Activated T-cell treated with anti-CD3 and anti-CD28 coated beads, Interleukin-2, amount 50 U/mL, for 72 hours (primary cell): ENCODE measurements at places on chromosomes 4 and X.

GRCh38 chr4:52052475-52052780 is 1.3 kb downstream of the SPATA18 start:
- DNase-seq: no peak

DNA sequence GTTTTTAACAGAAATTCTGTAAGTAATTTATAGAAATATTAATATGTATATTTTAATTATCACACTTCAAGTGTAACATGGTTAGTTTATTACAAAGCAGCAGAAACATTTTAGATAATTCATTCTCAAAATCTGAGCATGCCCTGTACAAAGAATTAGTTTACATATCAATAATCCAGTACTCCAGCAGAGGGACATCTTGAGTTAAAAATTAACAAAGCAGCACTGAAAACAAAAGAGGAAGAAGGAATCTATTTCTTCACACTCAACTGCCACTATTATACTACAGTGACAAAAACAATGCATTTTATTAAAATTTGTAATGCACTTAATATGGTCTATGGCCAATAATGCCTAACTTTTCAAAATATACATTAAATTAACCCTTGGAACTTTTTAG is 179.1 kb upstream of the KLHL4 start:
- no peak for DNase-seq

- no peak for DNase-seq
These were observed at the start of gene CFI for GRCh38 chr4:109801895-109802319. CFI (minus strand) TSS chr4:109801999; CDS start chr4:109801971, 28 bp downstream.

DNA sequence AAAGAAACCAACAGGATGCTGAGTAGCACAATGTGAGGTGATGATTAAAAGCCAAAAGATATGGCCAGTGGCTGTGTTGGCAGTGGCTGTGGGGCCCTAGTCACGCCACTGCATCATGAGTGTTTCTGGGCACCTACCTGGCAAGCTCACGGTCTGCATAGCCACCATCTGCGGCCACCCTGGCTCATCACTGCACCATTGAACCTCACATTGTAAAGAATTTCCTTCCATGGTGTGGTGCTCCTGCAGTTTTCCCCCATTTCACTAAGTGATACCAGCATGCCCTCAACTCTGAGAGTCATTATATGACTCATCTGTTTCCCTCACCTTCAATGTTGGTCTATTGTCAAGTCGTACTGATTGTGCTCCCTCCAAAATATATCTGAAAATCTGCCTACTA is 45.5 kb upstream of the CLNK start:
- DNase-seq: peak; percentile 56

DNA sequence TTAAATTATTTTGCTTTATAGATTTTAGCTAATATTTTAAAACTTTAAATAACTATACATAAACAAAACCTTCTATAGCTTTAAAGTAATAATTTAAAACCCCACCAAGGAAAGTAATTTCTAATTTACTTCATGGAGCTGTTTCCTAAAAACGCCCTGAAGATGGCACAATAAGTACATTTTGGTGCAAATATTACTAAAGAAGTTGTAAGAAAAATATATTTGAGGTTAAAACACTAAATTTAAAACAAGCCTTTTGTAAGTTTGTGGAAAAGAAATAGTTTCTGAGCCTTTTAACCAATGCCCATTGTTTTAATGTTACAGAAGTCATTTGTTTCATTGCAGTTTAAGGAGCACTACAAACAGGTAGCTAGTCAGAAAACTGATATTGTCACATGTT is 137.4 kb upstream of the AGA start:
- no peak for DNase-seq

- DNase-seq: no peak
These were observed 816.4 kb upstream of the FRG1 start for GRCh38 chr4:189124149-189124758.

- no peak for DNase-seq
These were observed 227.1 kb downstream of the ADGRL3 start for GRCh38 chr4:61427099-61427817.

GRCh38 chrX:12693754-12694153 is 97.5 kb upstream of the PRPS2 start:
- no peak for DNase-seq

GRCh38 chr4:13665701-13666660 is 38.5 kb upstream of the BOD1L1 start:
- DNase-seq: no peak

GRCh38 chr4:41154010-41154813 is 60.1 kb downstream of the APBB2 start:
- no peak for DNase-seq

- DNase-seq: no peak
These were observed 240.2 kb upstream of the MAGEB16 start for GRCh38 chrX:35557916-35558315.

DNA sequence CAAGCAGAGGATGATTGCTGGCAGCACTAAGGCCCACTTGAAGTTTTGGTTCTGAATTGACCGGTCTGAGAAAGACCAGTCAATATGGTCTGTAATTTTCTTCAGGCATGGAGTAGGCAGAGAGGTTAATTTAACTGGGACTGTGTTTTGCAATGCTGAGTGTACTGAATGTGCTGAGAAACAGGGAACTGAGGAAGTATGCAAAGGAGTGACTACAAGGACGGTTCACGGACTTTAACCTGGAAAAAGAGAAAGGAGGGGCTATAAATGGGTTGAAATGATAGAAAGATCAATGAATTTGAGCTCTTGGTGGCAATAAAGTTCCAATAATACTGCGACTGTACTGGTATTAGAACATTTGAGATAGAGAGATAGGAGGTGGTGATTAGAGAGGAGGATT is 84.5 kb downstream of the MAGEB17 start:
- DNase-seq: no peak

GRCh38 chr4:174316546-174316945 is 32.8 kb downstream of the CEP44 start:
- no peak for DNase-seq

DNA sequence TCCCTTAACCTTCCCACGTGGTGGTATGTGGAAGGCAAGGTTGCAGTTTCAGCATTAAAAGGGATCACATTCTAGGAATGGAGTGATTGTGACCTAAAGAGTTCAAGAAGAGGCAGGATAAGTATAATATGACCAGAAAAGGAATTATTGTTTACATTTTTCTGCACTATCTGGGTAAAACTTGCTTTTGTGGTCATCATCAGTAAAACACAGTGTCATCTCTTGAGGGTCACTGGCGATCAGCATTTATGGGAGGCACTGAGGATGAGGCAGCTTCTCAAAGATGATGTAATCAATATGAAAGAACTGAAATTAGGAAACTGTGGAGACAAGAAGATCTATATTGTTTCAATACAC is 88.7 kb downstream of the CFAP299 start:
- DNase-seq: no peak

DNA sequence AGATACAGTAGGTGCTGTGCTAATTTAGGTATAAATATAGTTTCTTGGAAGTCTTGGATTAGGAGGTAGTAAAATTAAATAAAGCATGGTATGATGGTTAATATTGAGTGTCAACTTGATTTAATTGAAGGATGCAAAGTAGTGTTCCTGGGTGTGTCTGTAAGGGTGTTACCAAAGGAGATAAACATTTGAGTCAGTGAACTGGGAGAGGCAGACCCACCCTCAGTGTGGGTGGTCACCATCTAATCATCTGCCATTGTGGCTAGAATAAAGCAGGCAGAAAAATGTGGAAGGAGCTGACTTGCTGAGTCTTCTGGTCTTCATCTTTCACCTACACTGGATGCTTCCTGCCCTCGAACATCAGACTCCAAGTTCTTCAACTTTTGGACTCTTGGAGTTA is 153.7 kb upstream of the GK2 start:
- DNase-seq: no peak

- no peak for DNase-seq
These were observed 4.5 kb downstream of the NKX3-2 start for GRCh38 chr4:13539619-13540445.

DNA sequence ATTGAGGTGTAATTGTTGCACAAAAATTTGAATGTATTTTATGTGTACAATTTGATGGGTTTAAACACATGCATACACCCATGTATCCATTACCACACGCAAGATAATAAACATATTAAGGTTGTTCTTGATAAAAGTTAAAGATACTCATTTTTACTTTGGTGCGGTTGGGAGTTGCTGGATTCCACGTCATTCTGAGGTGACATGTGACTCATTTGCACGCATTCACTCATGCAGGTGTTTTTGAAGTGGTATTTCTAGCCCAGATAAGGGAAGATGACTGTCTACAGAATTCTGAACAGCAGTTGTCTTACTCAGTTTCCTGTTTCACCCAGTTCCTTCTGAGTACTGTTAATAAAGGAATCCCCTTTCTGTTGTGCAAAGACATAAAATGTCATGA is 142.0 kb downstream of the RTL3 start:
- DNase-seq: peak; percentile 63

- no peak for DNase-seq
These were observed 53.9 kb upstream of the RPS6KA3 start for GRCh38 chrX:20320461-20321159.

DNA sequence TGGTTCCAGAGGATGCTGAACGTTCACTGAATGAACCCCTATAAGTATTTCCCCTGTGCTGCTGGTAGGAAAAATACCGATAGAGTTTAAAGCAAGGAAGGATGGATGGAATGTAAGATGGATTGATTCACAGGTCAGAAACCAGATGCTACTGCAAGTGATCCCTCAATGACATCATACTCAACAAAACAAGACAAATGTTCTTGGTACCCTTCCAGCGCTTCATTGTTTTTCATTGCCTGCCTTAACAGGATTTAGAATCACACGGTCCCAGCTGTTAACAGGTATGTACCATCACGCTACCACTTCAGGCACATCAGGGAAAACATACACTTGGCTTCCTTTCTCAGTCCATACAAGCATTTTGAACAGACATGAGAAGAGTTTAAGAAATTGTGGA is 118.1 kb upstream of the TLR3 start:
- DNase-seq: no peak

GRCh38 chr4:36249610-36250009 is 5.3 kb upstream of the ARAP2 start:
- no peak for DNase-seq

DNA sequence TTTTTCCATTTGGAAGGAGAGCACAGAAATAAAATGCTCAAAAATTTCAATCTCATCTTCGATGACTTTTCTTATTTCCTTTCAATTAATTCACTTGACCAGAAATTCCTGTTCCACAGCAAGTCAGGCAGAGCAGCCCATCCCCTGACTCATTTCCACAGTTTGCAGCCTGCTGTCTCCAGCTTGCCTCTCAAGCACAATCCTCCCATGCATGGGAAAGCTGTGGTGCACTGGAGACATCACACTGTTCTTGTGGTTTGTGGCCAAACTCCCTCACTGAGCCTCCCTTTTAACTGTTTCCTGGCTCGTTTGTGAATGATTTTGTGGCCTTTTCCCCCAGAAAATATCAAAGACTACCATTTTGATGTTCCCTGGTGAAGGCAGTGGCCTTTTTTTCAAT is 114.0 kb upstream of the ENPEP start:
- no peak for DNase-seq

DNA sequence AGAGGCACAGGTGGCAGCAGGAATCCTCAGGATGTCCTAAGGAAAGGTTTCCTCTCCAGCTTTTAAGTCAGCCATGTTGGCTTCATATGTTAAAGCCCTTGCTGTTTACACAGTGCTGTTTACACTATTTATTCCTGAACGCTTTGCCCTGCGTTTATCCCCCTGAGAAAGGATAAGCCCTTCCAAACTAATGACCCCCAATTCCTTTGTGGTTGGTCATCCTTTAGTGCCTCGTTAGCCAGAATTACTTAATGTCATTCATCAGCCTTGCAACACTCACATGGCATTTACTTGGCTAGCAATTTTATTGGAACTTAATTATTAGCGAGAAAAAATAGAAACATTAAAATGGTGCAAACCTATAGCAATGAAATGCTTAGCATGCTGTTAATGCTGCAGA is 23.8 kb downstream of the VCX2 start:
- DNase-seq: no peak

DNA sequence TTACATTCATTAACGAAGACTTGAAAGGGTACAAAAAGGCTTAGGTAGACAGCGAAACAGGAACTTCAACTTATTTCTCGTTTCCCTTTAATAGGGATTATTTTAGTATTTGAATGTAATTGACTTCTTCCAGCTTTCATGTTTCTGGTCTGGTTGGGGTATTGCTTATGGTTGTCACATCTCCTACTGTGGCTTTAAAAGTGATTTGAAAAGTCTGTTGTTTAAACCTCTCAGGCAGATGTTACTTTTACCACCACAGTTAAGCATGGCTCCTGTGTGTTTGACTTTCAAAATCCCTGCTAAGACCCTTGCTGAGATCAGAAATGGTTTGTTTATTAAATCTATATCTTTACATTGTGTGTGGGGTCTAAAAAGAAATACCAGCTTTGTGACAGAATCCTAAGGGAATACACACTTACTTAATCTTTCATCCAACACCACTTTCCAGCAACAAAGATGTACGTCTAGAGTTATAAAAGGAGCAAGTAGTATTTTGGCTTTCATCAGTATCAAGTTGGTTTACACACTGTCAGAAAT is 661.2 kb downstream of the FAT4 start:
- no peak for DNase-seq

GRCh38 chrX:7444967-7445366 is 297.0 kb upstream of the PUDP start:
- peak; percentile 1 for DNase-seq

DNA sequence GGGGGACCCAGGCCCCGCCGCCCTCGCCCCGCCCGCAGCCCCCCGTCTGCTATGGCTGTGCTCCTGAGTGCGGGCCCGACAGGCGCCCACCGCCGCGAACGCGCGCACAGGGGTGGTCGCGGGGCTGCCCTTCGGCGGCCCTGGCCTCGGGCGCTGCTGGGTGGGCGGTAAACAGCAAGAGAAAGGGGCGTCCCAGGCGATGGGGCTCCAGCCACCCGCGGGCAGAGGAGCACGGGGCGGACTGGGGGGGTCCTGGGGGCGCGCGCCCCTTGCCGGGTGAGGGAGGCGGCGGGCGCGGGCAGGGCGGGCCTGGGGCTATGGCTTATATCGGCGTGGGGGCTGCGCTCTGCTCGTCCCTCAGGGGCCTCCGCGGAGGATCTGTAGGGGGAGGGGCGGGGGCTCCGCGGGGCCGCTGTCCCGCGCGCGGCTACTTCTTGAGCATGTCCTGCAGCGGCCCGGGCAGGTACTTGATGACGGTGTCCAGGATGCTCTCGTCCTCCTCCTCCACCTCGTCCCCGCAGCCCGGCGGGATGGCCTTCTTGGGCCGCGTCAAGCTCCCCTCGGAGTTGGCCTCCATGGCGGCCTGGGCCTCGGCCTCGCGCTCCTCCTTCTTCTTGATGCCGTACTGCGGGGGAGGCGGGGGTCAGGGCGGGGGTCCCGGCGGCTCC is 39.7 kb downstream of the CPLX1 start:
- DNase-seq: no peak

GRCh38 chrX:136147315-136147901 is at the start of gene FHL1:
FHL1 (plus strand) TSS chrX:136147533.
- peak; percentile 49 for DNase-seq

DNA sequence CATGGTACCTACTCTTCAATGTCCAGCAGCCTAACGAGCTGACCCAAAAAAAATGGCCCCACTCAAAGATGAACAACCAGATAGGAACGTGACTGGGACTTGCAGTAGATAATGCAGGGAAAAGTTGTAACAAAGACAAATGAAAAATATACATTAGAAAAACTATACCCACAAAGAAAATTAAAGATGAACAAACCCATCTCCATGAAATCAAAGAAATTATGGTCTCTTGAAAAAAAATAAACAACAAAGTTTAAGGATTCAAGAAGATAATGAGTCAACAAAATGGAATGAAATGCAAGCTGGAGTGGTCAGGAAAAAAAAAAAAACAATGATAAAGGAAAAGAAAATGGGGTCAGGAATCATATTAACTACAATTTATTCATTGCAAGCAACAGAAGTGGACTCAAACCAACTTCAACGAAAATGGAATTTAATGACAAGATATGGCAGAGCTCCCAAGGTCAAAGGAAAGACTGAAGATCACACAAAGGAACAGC is 309.8 kb upstream of the GALNT7 start:
- no peak for DNase-seq

GRCh38 chr4:19130866-19131265 is 1109.3 kb upstream of the LCORL start:
- no peak for DNase-seq
